ENCODE measurements at places on chromosomes 3 and 15.

GRCh38 chr3:193342551-193342950 lies 36.0 kb downstream of the ATP13A5 start:
- DNase-seq = no peak

GRCh38 chr3:105688821-105689220 lies 180.0 kb downstream of the CBLB start:
- no peak for DNase-seq

- DNase-seq = no peak
Observed at GRCh38 chr3:39166932-39167532, 13.6 kb upstream of the CSRNP1 start.

DNA sequence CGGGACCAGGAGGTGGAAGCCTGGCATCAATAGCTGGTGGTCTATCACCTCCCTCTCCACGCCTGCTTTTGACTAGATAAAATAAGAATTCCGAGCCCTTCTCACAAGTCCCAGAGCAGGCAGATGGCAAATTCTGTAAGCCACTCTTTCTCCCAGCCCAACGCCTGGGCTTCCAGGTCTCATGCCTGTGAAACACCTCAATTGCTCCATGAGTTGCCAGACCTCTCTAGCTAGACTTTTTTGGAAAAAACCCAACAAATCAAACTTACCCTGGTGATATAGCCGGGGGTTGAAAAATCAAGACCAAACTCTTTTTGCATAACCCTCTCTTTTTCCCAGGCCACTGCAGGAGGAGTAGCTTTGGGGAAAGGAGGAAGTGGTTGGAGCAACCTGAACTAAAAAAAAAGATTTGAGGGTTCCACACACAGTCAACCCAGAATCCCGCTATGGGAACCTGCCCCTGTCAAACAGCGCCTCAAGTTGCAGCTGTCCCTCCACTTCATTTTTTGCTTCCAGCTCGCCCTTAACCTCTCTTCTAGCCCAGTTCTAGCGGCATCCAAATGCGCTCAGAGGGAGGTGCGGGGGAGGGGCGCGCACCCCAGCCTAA lies 7.0 kb downstream of the BHLHE40 start:
- no peak for DNase-seq

GRCh38 chr15:40052604-40053003 lies 13.6 kb upstream of the SRP14 start:
- no peak for DNase-seq

GRCh38 chr3:174792864-174793263 lies 66.3 kb upstream of the NAALADL2 start:
- DNase-seq = no peak

DNA sequence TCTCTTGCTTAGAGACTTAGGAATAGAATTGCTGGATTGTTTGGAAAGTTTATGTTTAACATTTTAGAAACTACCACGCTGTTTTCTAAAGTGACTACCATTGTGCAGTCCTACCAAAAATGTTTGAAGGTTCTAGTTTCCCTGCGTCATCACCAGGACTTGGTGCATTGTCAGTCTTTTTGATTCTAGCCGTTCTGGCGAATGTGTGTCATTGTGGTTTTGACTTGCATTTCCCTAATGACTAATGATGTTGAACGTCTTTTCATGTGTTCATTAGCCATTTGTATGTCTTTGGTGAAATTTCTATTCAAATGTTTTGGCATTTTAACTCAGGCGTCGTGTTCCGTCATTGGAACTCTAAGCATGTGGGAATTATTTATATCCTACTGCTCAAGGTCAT lies 58.0 kb downstream of the CHD2 start:
- peak; percentile 9 for DNase-seq

GRCh38 chr15:36449084-36449661 lies 130.3 kb upstream of the CDIN1 start:
- DNase-seq = no peak

- no peak for DNase-seq
Observed at GRCh38 chr3:195711813-195712534, 8.8 kb upstream of the MUC20 start.

- no peak for DNase-seq
Observed at GRCh38 chr3:55065331-55065730, 137.5 kb upstream of the LRTM1 start.

DNA sequence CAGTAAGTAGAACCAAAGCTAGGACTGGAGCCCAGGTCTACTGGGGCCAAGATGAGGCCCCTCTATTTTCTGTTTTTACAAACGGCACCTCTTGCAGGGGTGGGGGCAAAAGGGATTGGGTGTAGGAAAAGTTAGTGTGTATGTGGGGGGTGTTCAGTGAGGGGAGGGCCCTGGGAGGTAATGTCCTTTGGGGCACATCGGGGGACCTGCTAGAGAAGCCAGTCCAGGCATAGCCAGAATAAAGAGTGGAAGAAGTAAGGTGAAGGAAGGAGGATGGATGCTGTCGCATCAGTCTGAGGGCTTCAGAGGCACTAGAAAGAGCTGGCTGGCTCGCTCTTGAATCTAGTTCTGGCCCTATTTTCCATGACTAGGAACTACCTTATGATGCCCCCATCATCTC lies 2.6 kb downstream of the PLCD1 start:
- no peak for DNase-seq

DNA sequence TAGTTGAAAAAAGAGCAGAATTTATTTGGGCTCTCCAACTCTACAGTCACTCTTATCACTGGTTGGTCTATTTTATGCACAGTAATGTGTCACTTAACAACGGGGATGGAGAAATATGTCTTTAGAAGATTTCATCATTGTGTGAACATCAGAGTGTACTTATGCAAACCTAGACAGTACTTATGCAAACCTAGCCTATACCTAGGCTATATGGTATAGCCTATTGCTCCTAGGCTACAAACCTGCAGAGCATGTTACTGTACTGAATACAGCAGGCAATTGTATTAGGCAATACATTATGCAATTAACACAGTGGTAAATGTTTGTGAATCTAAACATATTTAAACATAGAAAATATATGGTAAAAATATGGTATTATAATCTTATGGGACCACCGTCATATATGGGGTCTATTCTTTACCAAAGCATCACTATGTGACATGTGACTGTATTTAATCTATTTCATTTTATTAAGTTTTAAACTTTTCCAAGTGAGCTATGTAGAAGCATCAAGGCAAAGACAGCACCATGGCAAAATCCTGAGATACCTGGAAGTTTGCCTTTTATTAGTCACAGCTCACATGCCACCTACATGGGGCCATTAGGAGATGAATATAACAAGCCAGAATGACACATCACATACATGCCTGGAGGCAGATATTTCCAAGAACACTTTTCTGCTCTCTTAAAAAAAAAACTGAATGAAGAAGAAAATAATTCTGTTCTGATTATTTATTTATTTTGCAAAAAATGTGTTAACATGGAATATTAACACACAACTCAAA lies 537.4 kb downstream of the TUSC7 start:
- DNase-seq = no peak
